ENCODE measurements at places on chromosomes 2 and 18.

DNA sequence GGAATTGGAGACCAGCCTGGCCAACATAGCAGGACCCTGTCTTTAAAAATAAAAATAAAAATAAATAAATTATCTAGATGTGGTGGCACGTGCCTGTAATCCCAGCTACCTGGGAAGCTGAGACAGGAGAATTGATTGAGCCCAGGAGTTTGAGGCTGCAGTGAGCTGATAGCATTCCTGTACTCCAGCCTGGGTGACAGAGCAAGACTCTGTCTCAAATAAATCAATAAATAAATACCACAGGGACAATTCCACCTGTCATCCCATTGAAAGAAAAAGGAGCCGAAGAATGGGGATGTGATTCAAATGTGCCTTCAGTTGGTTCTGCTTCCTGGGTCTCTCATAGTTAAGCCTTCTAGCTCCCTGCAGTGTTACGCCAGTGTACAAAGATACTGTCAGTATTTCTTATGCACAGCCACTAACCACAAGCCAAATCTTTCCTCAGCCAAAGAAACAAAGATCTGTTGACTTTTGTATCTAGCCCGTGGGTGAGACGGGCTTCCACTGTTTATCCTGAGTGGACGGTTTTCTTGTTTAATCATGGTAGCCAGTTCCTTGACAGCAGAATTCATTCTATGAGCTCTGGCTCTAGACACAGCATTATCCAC, 12.6 kb downstream of the LGALSL start:
- DNase-seq: no peak

- no peak for DNase-seq
These were observed 335.1 kb downstream of the METTL4 start for GRCh38 chr18:2236232-2236631.

DNA sequence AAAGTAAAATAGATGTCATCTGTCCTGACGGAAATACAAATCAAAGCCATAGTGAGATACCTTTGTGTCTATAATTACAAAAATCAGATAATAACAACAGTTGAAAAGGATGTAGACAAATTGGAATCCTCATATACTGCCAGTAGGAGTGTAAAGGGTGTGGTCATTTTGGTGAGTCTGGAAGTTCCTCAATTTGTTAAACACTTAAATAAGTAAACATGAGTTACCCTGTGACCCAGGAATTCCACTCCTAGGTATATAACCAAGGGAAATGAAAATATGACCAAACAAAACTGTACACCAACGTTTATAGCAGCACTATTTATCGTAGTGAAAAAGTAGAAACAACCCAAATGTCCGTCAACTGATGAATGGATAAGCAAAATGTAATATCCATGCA, 24.0 kb downstream of the R3HDM1 start:
- DNase-seq: no peak

DNA sequence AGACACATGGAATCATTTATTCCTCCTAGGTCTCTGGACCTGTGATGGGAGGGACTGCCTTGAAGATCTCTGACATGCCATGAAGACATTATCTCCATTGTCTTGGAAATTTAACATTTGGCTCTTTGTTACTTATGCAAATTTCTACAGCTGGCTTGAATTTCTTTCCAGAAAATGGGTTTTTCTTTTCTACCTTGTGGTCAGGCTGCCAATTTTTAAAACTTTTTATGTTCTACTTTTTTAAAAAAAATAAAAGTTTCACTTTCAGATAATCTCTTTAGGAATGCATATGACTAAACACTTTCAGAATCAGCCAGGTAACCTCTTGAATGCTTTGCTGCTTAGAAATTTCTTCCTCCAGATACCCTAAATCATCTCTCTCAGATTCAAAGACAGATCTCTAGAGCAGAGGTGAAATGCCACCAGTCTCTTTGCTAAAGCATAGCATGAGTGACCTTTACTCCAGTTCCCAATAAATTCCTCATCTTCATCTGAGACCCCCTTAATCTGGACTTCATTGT, 209.6 kb downstream of the RPRM start:
- no peak for DNase-seq

DNA sequence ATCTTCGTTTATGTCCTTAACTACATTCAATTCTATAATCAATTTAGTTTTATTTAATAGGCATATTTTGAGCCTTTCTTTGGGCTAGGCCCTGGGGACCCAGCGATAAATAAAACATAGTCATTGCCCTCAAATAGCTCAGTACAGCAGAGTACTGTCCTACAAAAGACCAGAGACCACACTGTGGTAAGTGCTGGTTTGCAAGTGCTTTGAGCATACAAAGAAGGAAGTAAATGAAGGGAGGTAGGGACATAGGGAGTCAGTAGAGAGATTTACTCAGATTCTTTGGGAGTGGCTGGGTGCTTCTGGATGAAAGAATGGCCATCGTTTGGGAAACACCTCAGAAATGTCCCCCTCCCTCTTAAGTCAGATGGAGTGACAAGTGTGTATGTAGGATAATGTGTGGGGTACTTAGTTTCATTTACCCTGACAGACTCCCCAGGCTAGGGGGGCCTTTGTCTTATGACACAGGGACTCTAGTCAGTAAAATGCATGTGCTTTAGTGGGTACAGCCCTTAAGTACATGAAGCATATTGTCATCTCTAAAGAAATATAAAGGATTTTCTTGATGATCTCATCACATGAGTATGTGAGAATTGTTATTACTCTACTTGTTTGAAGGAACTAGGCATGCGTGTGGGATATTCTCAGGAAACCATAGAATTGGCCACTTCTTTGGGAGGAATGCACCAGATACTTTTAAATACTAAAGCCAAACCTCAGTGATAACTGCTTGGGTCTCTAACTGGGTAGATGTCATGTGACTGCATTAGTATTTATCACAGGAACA, 35.1 kb downstream of the MAPRE2 start:
- DNase-seq: no peak

DNA sequence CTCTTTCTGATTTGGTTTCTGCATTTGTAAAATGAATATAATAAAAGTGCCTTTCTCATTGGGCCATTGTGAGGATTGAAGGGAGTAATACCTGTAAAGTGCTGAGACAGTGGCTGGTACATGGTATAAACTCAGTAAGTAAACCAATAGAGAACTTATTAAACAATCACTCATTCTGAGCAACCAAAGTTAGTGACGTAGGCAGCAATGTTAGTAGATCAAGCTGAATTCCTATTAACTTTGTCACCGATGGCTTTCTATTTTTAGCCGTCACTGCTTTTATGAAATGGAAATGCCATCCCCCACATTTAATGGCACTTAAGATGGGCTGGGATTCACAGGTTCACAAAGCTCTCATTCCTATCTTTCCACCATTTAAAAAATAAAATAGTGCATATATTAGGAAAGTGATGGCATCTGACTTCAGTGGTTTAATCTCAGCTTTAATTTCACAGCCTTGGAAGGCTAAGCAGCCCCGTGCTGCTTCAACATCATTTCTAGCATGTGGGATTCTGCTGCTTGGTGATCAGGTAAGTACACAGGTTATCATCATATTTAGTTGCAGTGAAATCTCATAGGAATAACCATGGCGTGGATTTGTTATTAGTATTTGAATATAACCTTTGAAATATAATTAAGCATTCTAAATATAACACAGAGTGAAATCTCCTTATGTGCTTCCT, 17.6 kb upstream of the PPP4R1 start:
- DNase-seq: no peak

- no peak for DNase-seq
These were observed 72.5 kb downstream of the RAPGEF4 start for GRCh38 chr2:172808156-172808555.

GRCh38 chr2:810397-810796, 133.2 kb upstream of the TMEM18 start:
- DNase-seq: no peak

- no peak for DNase-seq
These were observed 14.8 kb upstream of the MATN3 start for GRCh38 chr2:20027260-20027677.

DNA sequence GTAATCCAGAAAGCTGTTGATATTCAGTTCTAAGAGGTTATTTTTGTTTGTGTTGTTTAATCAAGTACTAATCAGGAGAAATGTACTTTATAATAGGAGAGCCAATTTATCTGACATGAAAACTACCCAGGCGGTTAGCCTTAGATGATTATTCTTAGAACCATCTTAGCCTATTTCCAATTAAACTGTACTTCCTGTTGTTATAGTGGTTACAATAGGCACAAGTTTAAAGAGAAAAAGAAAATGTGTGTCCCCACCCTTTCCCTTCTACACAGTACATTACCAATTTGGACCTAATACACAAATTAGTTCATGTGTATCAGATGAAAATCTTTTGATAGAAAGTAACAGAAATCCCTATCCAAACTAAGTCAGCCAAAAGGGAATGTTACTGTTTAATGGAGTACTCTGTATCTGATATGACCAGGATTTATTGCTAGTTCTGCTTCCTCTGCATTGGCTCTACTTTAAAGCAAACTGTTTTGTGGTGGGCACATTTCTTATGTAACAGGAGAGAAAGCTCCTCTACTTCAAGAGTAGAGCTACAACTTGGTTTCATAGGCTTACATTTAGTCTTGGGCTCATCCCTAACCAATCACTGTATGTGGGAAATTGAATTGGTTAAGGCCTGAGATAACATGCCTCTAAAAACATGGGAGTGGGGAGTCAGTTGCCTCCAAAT, 217.9 kb downstream of the UBE2E3 start:
- no peak for DNase-seq

DNA sequence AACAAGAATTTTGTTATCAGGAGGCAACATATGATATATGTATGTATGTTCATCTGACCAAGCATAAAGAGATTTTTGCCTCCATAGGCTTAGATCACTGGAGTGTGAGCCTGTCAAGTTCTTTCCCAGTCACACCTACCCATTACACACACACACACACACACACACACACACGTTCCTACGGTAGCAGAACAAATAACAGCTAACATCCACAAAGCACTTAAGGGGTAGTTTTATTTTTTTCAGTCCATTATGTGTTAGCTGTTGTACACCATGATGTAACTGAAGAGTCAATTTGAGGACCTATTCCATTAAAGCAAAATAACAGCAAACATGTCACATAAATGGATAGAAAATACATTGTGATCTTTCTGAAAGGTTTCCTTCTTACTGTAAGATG, 39.5 kb downstream of the UGP2 start:
- no peak for DNase-seq

GRCh38 chr18:78918707-78919106, 60.9 kb upstream of the SALL3 start:
- no peak for DNase-seq

- no peak for DNase-seq
These were observed 288.2 kb upstream of the HS6ST1 start for GRCh38 chr2:128606837-128607236.

GRCh38 chr2:209721497-209721896, 50.1 kb upstream of the UNC80 start:
- no peak for DNase-seq

DNA sequence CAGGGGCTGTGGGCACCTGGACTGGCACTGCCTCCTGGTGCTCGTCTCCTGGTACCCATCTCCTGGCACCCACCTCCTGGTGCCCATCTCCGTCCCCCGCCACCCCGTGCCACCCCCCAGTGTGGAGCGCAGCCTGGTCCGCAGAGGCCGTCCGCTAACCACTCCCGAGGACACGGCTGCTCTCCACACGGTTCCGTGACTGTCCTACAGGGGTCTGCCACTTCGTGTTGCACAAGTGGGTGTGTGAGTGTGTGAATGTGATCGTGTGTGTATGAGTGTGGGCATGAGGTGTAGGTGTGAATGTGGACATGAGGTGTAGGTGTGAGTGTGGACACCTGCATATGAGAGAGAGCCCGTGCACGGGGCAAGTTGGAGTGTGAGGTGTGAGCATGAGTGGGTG, 119.4 kb upstream of the HS6ST1 start:
- no peak for DNase-seq

DNA sequence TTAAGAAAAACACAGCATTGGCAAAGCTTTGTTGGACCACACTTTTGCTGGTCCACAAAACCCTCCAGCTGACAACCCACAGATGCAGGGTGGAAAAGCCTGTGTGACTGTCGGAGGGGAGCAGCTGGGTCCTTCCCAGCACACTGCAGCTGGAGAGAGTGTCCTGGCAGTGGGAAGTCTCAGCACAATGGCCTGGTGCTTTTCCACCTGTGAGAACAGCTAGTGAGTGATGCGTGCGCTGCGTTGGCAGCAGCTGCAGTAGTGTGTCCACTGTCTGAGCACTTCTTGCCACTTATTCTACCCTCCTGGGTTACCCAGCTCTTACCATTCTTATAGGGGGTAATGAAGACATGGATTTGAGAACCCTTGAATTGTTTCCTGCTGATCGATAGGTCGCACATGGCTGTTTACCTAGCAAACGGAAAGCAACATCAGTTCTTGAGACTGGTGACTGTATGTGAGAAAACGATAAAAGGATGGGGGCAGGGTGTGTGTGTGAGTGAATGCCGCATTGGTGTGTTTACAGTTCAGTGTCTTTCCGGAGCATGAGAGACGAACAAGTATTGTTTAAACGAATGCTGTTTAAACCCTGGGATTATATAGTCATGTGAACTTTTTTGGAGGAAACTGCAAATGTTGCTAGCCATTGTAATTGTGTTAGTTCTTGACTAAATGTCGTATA, 69.7 kb downstream of the LYPD6 start:
- DNase-seq: no peak

- DNase-seq: no peak
These were observed 30.2 kb downstream of the GAREM1 start for GRCh38 chr18:32440518-32440917.

- DNase-seq: no peak
These were observed 44.6 kb upstream of the ACVR1 start for GRCh38 chr2:157920736-157921135.

- no peak for DNase-seq
These were observed 12.4 kb downstream of the PFN4 start for GRCh38 chr2:24110660-24111303.

- DNase-seq: no peak
These were observed 92.9 kb downstream of the TXNL1 start for GRCh38 chr18:56545464-56545863.

DNA sequence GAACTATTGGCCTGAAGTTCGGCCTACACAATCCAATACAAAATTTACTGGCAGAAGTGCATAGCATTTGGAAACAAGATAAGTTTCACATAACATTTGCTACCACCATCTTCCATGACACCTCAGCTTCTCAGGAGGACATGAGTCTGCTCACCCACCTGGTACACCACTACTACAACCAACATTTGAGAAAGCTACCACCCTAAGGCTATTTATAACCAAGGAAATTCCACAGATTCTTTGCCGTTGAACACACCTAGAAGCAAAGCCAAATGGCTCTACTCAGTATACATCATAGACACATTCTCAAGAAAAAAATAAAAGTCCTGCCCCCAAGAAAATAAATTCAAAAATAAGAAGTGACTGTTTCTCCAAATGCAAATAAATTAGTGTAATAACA, 145.3 kb downstream of the SPAG16 start:
- DNase-seq: no peak

DNA sequence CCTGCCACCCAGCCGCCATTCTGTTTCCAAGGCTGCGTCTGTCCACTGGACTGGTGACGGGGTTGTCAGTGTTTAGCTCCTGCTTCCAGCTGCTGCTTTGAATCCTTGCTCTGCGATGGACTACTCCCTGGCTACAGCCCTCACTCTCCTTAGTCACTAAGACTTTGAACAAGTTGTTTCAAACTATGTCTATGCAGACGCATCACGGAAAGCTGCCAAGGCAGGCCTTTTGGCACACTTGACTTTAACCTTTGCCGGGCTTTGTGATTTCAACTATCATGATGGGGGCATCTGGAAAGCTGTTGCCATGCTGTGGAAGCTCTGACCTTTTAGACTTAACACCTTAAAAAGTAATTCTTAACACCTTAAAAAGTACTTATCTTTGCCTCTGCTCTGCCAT, 54.4 kb downstream of the PDE11A start:
- no peak for DNase-seq

GRCh38 chr2:218405746-218406208, 6.1 kb downstream of the CTDSP1 start:
- DNase-seq: no peak

- DNase-seq: no peak
These were observed 21.2 kb upstream of the NAB1 start for GRCh38 chr2:190627448-190628412.
